Esophagus muscularis mucosa (tissue), 4 donors: ENCODE measurements at places on chromosomes 3 and 15. TPM values are rescaled to one million over a fixed set of nuclear protein-coding genes. Genes with fewer than 3 reads are reported as not detected.

- no peak overlapping the region for H3K27ac ChIP-seq
- DNase-seq: no peak
- H3K36me3 ChIP-seq: no peaks in the 10 kb centered on the region
- no peak overlapping the region for H3K4me3 ChIP-seq
- no peaks in the 10 kb centered on the region for H3K4me1 ChIP-seq
Observed at GRCh38 chr3:161203485-161204098, 17.5 kb upstream of the NMD3 start.

The CFAP92 gene
- total RNA-seq: 0.29 TPM

DNA sequence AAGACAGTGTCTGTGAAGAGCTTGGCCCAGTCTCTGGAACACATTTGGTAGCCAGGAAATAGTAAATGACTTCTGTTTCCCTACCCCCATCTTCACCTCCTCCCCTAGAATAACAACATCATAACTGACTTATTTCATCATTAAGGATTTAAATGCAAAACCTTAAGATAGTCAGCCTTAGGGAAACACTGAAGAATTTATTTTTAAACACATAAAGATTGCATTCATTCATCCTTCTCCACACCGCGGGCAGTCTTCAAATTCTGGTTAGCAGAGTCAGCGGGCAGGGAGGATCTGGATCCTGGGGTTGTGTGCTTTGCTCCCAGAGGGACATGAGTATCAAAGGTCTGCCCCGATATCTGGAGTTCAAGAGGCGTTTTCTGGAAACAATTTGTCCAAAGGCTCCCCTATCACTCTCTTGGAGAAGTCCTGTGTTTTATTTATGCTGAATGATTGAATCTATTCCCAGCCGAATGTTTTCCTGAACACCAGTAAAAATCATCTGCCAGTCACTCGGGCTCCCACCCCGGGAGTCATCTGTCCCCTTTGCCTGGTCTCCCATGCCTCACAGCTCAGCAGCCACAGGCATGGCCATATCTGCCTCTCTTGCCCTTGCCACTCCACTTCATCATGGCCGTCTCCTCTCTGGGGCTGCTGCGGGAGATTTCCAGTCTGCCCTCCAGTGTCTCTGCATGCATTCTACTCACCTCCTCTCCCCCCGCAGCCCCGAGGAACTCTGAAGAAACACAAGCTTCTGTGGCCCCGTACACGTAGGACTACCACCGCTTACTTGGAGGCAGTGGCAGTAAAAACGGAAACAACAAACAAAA lies 234.7 kb upstream of the CTDSPL start:
- H3K27me3 ChIP-seq: no peaks in the 10 kb centered on the region
- H3K27ac ChIP-seq: no peak overlapping the region
- H3K4me1 ChIP-seq: peaks cover 31% of the 10 kb centered on the region
- peaks cover 16% of the 10 kb centered on the region for H3K36me3 ChIP-seq
- no peak overlapping the region for H3K4me3 ChIP-seq

- peaks cover 5% of the 10 kb centered on the region for H3K36me3 ChIP-seq
- no peak for DNase-seq
- no peak overlapping the region for H3K27ac ChIP-seq
- no peak overlapping the region for H3K4me3 ChIP-seq
- peaks cover 10% of the 10 kb centered on the region for H3K4me1 ChIP-seq
Observed at GRCh38 chr3:143122089-143122430, 2.5 kb downstream of the CHST2 start.

DNA sequence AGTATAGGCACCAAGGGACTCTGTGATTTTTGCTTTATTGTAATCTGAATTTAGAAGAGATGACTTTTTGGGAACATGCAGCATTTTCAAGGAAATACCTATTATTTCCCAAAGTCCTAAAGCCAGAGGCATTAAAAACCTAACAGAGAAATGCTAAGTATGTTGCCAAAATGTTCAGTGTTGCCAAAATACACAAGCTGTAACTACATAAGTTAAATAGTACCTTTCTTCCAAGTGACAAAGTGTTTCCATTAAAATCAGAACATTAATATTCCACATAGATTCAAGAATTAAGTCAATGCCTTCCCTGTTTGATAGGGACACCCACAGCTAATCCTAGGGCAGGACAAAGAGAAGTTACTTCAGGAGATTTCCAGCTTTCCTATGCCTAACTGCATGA lies 42.0 kb downstream of the MKRN2 start:
- DNase-seq: no peak
- H3K27me3 ChIP-seq: no peaks in the 10 kb centered on the region
- H3K4me1 ChIP-seq: no peaks in the 10 kb centered on the region
- no peak overlapping the region for H3K4me3 ChIP-seq
- H3K36me3 ChIP-seq: peaks cover 97% of the 10 kb centered on the region

The SYNPR gene
- not detected for total RNA-seq

The PRSS50 gene
- 0.32 TPM for total RNA-seq

The RFX7 gene
- 7.7 TPM for total RNA-seq

The FSTL1 gene
- total RNA-seq: 664 TPM

The TRIP4 gene
- total RNA-seq: 13.2 TPM

- H3K4me3 ChIP-seq: peak overlapping the region; percentile 60
- no peak for DNase-seq
- no peaks in the 10 kb centered on the region for H3K27me3 ChIP-seq
- no peaks in the 10 kb centered on the region for H3K36me3 ChIP-seq
- H3K27ac ChIP-seq: peak overlapping the region; percentile 95
Observed at GRCh38 chr3:114623420-114624046, 329.7 kb downstream of the TIGIT start.

The USP50 gene
- total RNA-seq: not detected

DNA sequence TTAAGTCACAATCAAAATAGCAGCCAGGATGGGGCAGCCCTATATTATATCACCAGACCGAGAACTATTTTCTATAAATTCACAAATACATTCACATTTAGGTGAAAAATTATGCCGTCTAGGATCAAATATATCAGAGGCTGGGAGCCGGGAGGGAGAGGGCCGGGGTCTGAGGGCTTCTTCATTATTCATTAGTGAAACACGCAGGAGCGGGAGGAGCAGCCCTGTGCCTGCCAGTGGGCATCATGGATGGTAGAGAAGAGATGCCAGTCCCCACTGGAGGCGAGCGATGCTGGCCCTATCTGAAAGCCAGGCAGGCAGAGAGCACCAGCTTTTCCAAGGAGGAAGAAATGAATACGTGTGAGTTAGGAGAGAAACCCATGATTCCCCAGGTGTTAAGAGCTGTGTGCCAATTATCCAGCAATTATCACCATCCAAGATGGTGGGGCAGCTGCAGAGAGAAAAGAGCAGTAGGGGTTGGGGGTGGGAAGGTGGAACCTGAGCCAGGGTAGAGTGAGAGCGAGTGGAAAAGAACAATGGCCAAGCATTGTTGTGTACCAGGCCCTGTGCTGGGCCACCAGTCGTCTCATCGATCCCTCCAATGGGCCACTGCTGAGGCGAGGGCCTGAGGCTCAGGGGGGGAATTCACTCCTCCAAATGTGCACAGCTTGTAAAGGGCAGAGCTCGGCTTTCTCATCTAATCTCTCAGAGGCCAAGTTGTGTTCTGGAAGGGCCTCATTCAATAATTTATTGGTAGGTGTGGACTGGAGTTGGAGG lies 261.3 kb upstream of the TLE3 start:
- H3K4me3 ChIP-seq: no peak overlapping the region
- H3K27me3 ChIP-seq: no peaks in the 10 kb centered on the region
- DNase-seq: peak; percentile 86
- H3K36me3 ChIP-seq: no peaks in the 10 kb centered on the region
